ENCODE measurements at places on chromosomes 3 and 15.
A peak's percentile ranks its signal among the peaks of the same experiment; 100 is the strongest.

GRCh38 chr3:126551839-126552687, 6.7 kb downstream of the C3orf22 start:
- no peak for DNase-seq

- no peak for DNase-seq
Measured at GRCh38 chr3:69930564-69930963, 69.0 kb upstream of the SAMMSON start.

DNA sequence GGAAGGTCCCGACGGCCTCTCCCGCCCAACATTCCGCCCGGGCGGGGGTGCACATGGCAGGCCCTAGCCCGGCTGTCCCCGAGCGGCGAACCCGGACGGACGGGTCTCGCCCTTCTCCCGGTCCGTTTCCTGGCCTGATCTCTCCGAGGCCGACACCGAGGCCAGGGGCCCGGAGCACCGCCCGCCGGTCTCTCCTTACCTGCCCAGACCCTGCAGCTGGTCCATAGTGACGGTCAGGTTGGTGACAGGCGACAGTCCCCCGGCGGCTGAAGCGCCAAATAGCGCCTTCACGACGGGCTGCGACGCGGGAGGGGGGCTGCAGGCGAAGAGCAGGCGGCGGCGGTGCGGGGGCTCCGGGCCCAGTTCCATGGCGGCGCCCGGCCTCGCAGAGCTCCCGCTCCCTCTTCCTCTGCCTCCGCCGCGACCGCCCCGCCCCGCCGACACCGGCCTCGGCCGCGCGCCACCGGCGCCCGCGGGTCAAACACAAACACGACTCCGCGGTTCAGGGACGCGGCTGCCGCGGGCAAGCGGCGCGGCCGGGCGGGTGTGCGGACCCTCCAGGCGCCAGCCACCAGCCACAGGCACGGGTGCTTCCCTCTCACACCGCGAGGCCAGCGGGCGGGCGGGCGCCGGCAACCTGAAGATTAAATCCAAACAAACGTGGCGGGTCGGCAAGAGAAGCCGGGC, 495 bp downstream of the CDC25A start:
- no peak for DNase-seq

DNA sequence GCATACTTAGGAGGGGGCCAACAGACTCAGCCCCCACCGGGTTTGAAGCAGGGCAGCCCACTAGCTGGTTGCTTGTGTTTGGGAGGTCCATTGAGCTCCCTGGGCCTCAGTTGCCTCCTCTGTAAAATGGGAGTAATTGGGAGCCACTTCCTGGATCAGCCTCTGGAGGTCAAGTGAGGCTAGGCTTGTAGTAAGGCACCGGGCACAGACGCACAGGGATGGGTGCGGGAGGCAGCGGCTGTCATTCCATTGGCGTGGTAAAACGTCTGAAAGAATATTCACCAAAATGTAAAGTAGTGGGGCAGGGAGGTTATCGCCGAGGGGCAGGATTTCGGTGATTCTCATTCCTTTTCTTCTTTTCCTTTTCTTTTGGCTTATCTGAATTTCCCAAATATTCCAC, 64.6 kb downstream of the TLE3 start:
- DNase-seq = no peak

GRCh38 chr3:49655731-49656285, 18.3 kb upstream of the APEH start:
- DNase-seq = no peak

- no peak for DNase-seq
Measured at GRCh38 chr3:43259626-43260025, 26.7 kb upstream of the SNRK start.

GRCh38 chr3:79236496-79236895, 531.3 kb downstream of the ROBO1 start:
- no peak for DNase-seq

GRCh38 chr3:71725271-71725991, at the start of gene EIF4E3:
EIF4E3 (minus strand) TSS chr3:71725402; CDS start chr3:71725367, 35 bp downstream.
- DNase-seq = peak; percentile 32

DNA sequence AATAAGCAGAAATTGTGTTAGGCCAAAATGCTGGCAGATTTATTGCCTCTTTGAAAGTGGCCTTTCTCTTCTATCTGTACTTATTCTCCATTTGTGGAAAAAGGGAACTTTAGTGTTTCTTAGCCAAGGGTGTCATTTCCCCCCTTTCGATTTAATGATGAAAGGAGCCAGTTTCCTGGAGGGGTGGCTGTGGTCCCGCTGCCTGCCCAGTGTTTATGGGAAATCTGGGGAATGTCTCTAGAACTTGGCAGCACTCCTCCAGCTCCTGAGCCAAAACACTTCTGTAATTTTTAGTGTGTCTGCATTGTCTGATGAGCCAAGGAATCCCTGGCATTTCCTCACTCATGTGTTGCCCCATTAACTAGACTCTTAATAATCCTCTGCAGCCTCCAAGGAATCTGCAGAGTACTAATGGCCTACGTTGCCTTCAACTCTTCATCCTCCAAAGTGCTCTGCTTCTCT, 448.8 kb downstream of the GRM7 start:
- no peak for DNase-seq

GRCh38 chr3:10930666-10931040, 61.9 kb upstream of the SLC6A1 start:
- no peak for DNase-seq

- DNase-seq = no peak
Measured at GRCh38 chr3:14569474-14570000, 29.4 kb upstream of the GRIP2 start.

- DNase-seq = no peak
Measured at GRCh38 chr3:8070011-8070410, 431.6 kb upstream of the LMCD1 start.

DNA sequence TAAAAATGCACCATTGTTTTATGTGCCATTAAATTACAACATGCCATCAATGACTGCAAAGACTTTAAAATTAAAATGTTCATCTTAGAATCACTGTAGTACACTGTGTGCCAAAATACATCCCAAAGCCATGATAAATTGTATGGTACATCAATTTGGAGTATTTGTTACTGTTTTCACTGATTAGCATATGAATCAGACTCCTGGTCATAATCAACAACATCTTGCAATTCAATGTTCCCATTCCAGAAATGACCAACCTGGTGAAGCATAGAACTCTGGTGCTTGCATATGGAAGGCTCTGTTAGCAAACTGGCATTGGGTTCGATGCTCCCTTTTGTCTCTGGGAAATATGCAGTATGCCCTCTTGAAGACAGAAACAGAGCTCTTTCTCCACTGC, 22.5 kb downstream of the LYSMD2 start:
- DNase-seq = no peak

GRCh38 chr15:25563596-25563995, 124.8 kb upstream of the UBE3A start:
- DNase-seq = no peak

DNA sequence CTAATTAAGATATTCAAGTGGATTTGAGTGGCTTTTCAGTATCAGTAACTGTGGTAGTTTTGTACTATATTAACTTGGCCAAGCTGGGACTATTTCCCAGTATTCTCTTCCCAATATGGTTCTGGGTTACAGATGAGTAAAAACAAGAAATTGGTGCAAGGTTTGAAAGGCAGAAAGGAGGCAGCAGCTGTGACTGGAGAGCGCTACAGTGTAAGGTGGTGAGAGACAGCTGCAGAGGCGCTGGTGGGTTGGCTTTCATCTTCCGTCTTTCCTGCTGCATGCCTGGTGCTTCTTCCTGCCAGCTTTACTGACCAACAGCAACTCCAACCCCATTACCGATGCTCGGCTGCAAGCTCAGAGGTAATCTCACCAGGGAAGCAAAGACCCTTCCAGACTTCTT, 9.8 kb downstream of the DPH3 start:
- DNase-seq = no peak

DNA sequence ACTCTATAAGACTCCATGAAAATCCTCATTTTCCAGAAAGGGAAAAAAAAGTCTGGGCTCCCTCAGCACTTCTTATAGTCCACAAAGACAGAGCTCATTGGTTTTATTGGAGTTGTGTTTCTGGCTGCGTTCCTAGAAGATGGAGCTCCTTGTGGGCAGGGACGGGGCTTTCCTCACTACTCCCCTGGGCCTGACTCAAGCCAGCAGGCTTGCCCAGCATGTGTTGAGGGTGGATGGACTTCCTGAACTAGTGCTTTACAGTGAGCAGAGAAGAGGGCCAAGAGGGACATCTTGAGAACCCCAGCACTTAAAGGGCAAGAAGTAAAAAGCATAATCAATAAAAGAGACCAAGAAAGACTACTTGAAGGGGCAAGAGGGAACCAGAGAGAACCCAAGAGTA, 43.2 kb upstream of the EPHB1 start:
- no peak for DNase-seq

- DNase-seq = no peak
Measured at GRCh38 chr3:21055015-21055414, 696.0 kb downstream of the ZNF385D start.

GRCh38 chr15:80081390-80081789, 21.9 kb downstream of the ZFAND6 start:
- no peak for DNase-seq

- DNase-seq = no peak
Measured at GRCh38 chr3:135739779-135740178, 225.7 kb upstream of the PPP2R3A start.

GRCh38 chr3:171239757-171240503, 213.4 kb upstream of the SLC2A2 start:
- no peak for DNase-seq

- peak; percentile 5 for DNase-seq
Measured at GRCh38 chr15:51077221-51078153, 17.2 kb downstream of the TNFAIP8L3 start.

DNA sequence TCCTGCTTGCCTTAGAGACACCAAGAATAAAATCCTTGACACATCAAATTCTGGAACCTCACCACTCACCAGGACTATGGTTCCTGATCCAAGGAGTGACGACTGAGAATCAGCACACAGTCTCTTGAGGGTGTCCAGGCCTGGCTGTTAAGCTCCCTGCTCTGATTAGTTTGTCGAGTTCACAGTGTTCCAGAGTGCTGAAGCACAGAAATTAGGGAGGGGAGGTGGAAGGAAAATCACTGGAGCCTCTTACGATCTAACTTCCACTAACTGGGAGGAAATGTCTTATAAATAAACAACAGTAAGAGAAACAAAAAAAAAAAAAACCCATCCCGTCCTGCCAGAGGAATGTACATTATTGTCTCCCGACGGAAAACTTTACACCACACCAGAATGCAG, 330.2 kb downstream of the TIGIT start:
- no peak for DNase-seq

DNA sequence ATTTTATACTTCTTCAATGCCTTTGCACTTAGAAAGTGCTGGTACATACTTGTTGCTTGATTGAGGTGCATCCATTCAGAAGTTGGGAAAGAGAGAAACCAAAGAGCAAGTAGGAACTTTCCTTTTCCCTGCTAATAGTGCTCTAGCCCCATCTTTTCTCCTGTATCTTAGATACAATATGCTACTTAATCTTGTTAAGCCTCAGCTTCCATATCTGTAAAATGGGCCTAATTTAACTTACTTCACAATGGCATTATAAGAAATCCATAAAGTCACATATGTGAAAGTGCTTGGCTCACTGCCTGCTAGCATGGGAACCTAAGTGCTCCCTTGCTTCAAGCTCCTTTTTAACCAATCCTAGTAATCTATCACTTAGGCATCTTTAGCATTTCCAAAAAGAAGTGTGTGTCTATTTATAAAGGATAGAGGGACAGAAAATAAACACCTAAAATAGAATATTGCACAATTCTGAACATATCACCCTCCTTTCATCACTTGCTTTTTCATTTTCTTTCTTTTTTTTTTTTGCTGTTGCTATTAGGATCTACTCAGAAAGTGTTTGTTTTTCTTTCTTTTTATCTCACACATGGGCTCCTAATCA, 28.1 kb downstream of the KCNAB1 start:
- no peak for DNase-seq

GRCh38 chr3:187044867-187045552, 94.3 kb downstream of the RPL39L start:
- DNase-seq = no peak

- no peak for DNase-seq
Measured at GRCh38 chr3:51943451-51944391, 1.6 kb downstream of the PARP3 start.

DNA sequence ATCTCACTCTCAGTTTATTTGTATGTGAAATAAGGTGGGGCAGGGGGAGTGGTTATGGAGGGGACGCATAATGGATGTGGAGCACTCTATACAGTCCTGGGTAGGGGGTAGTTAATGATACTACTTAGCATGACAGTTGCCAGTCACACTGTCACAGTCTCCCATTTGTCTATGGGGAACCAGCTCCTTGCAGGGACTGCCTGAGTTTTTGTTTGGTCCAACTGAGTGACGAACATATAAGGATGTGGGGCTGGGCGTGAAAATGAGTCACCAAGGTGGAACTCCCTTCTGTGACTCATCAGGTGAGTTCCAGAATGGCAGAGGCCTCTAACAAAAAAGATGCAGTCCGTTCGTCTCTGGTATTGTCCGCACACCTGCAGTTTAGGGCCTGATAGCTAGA, 235.3 kb upstream of the ST8SIA2 start:
- DNase-seq = no peak

DNA sequence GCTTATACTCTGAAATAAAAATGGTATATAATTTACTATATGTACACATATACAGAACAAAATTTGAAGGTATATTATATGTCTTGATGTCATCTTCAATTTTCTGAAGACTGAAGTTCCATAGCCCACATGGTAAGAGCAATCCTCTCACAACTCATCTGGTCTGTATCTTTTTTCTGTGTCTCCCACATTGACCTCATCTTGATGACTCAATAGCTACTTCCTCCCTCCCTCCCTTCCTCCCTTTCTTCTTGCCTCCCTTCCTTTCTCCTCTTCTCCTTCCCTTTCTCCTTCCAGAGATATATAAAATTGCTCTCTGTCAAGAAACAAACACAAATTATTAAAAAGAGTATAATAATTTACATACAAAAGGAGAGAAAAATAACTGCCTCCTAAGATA, 268.5 kb downstream of the SQOR start:
- DNase-seq = no peak

GRCh38 chr3:62926494-62926893, 51.3 kb upstream of the CADPS start:
- no peak for DNase-seq

DNA sequence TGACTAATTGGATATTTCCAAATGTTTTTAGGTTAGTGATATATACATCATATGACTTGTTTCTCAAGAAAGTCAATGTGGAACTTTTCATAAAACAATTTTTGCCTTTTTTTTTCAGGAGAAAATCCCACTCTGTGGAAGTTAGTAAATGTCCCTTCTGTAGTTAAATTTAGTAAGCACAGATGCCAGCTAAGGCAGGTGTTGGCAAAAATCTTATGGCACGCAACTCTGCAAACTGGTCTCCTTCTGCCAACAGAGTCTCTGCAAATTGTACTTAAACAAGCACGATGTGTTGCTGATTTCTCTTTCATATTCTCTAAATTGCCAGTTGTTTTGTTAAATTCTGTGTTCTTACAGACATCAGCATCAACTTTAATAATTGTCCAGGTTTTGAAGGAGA, 233.8 kb downstream of the IL5RA start:
- no peak for DNase-seq

DNA sequence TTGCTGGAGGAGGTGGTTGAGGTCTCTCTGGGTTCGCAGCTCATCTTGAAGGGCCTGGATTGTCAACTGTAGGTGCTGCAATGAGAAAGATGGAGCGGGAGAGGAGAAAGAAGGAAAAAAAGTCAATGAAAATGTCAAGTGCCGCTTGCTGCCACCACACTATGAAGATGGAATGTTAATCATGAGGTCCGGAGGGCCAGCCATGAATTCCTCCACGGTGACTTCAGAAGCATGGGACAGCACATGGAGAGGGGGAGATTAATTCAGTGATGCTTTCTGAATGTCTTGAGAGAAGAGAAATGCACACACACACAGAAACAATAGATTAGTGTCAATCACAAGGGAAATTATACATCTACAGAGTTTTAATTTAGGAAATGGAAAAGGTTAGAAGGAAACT, 171.9 kb downstream of the ERC2 start:
- no peak for DNase-seq

Measured in T-helper 2 cell (primary cell).